CD4-positive, alpha-beta memory T cell (primary cell): ENCODE measurements at places on chromosomes 7 and 10.

DNA sequence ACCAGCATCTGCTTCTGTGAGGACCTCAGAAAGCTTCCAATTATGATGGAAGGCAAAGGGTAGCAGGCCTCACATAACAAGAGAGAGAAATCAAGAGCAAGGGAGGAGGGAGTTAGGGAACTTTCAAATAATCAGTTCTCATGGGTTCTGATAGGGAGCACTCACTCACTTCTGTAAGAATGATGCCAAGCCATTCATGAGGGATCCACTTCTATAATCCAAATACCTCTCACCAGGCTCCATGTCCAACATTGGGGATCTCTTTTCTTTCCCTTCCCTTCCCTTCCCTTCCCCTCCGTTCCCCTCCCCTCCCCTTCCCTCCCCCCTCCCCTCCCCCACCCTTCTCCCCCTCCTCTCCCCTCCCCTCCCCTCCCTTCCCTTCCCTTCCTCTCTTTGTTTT, 884.6 kb upstream of the GHITM start:
- no peak overlapping the region for H3K4me3 ChIP-seq
- no peaks in the 10 kb centered on the region for H3K27me3 ChIP-seq
- no peak overlapping the region for H3K27ac ChIP-seq

DNA sequence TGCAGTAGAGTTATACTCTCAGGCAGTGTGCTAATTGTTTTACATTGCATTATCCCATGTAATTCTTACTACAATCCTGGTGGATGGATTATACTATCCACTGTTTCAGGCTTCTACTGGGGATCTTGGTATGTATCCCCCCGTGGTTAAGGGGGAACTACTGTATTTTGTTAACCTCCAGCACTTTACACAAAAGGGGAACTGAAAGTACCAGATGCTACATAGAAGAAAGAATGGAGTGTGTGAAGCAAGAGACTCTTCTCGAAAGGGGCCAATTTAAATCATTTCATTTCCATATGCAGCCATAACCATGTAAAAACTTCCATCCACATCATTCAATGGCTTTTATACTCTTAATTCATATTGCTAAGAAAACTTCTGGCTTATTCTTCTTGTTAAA, 69.4 kb downstream of the C1GALT1 start:
- H3K4me3 ChIP-seq = no peak overlapping the region
- peaks cover 7% of the 10 kb centered on the region for H3K4me1 ChIP-seq
- no peak overlapping the region for H3K27ac ChIP-seq
- no peak for DNase-seq
- no peaks in the 10 kb centered on the region for H3K27me3 ChIP-seq

- no peak for DNase-seq
- H3K36me3 ChIP-seq = no peaks in the 10 kb centered on the region
- H3K4me3 ChIP-seq = no peak overlapping the region
- no peaks in the 10 kb centered on the region for H3K4me1 ChIP-seq
- no peak overlapping the region for H3K27ac ChIP-seq
Measured at GRCh38 chr10:75647675-75648074, 216.3 kb downstream of the LRMDA start.

- H3K36me3 ChIP-seq = no peaks in the 10 kb centered on the region
- H3K4me3 ChIP-seq = no peak overlapping the region
- no peaks in the 10 kb centered on the region for H3K4me1 ChIP-seq
- DNase-seq = no peak
Measured at GRCh38 chr7:43750016-43750887, 8.2 kb upstream of the BLVRA start.

DNA sequence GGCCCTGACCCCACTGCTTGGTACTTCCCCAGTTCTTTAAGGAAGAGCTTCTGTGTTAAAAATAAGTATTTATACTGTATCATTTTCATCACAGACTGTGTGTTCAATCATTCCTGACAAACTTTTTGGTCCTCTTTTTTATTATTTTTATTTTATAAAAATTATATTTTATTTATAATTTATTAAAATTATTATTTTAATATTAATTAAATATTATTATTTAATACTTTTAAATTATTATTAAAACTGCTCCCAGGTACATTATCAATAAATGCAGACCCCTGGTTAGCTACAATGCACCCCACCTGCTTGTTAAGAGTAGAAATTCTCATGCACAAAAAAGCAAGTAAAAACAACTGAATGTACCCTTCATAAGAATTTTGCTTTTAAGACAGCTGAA, 172.0 kb downstream of the GLI3 start:
- H3K27ac ChIP-seq = no peak overlapping the region
- no peaks in the 10 kb centered on the region for H3K36me3 ChIP-seq
- H3K27me3 ChIP-seq = no peaks in the 10 kb centered on the region
- no peak overlapping the region for H3K4me3 ChIP-seq
- no peak for DNase-seq
- H3K4me1 ChIP-seq = no peaks in the 10 kb centered on the region

DNA sequence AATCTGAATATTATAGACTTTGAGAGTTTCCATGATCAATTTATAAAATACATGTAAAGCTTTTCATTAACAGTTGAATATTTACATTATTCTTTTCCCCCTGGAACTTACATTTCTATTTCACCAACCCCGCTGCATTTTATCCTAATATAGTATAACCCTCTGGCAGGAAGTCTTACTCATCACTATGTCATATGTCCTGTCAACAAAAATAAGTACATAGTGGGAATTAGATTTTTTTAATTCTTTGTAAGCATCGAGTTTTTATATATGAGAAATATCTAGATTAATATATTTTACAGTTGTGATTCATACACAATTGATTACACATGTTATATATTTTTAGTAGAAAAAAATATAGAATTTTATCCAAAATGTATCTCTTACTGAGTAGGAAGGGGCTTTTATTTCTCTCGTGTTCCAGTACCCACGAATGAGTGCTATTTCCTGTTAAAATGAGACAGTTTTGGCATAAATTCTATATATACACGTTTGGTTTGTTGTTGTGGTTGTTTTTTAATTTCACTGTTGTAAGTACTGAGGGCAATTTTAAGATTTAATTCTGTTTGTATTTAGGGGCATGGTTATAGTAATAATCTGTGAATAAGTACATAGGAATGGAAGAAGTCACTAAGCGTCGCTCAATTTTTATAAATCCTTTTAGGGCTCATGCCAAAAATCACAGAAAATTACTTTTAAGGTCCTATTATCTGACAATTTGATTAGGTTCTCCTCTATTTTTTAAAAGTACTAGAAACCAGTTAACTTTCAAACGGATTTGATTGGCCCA, 87.1 kb downstream of the HECW1 start:
- H3K4me3 ChIP-seq = no peak overlapping the region
- no peaks in the 10 kb centered on the region for H3K27me3 ChIP-seq
- no peak for DNase-seq
- H3K36me3 ChIP-seq = no peaks in the 10 kb centered on the region

- peaks cover 37% of the 10 kb centered on the region for H3K36me3 ChIP-seq
- H3K4me1 ChIP-seq = no peaks in the 10 kb centered on the region
Measured at GRCh38 chr7:105664816-105665525, 83.7 kb upstream of the EFCAB10 start.

GRCh38 chr7:11750191-11750590, 81.8 kb downstream of the THSD7A start:
- H3K27ac ChIP-seq = no peak overlapping the region
- no peak overlapping the region for H3K4me3 ChIP-seq
- DNase-seq = no peak
- no peaks in the 10 kb centered on the region for H3K4me1 ChIP-seq

DNA sequence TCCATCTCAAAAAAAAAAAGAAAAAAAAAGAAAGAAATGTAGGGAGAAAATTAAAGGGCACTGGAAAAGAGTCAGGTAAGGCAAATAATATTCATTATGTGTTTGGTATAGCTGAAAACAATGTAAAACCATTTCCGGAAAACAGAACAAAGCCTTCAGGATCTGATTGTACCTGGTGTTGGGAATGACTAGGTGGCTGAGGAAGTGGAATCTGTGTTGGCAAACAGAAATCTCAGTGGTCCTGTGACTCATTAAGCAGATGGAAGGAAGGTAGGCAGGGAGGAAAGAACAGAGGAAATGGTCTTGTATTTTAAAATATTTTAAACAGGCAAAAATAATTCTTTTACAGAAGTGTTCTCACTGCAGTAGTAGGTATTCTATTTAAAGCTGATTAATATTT, 55.7 kb upstream of the GATA3 start:
- H3K27ac ChIP-seq = no peak overlapping the region
- H3K4me3 ChIP-seq = no peak overlapping the region
- DNase-seq = no peak
- H3K4me1 ChIP-seq = no peaks in the 10 kb centered on the region
- H3K36me3 ChIP-seq = no peaks in the 10 kb centered on the region

GRCh38 chr7:74514131-74514591, 60.5 kb downstream of the GTF2IRD1 start:
- no peak overlapping the region for H3K27ac ChIP-seq
- H3K36me3 ChIP-seq = no peaks in the 10 kb centered on the region
- H3K27me3 ChIP-seq = no peaks in the 10 kb centered on the region
- no peak for DNase-seq

- no peaks in the 10 kb centered on the region for H3K4me1 ChIP-seq
- H3K27me3 ChIP-seq = no peaks in the 10 kb centered on the region
- DNase-seq = no peak
- H3K4me3 ChIP-seq = no peak overlapping the region
- H3K27ac ChIP-seq = no peak overlapping the region
Measured at GRCh38 chr7:142153400-142153799, 41.9 kb downstream of the MGAM2 start.

- no peaks in the 10 kb centered on the region for H3K36me3 ChIP-seq
- peak overlapping the region; percentile 68 for H3K27ac ChIP-seq
- peak overlapping the region; percentile 79 for H3K4me3 ChIP-seq
- H3K4me1 ChIP-seq = peaks cover 4% of the 10 kb centered on the region
- peak; percentile 51 for DNase-seq
Measured at GRCh38 chr7:23680414-23681405, 711 bp downstream of the FAM221A start.

- no peak for DNase-seq
- no peak overlapping the region for H3K27ac ChIP-seq
- no peaks in the 10 kb centered on the region for H3K27me3 ChIP-seq
- H3K4me1 ChIP-seq = no peaks in the 10 kb centered on the region
- H3K36me3 ChIP-seq = no peaks in the 10 kb centered on the region
Measured at GRCh38 chr7:37643876-37644275, 39.7 kb upstream of the GPR141 start.

DNA sequence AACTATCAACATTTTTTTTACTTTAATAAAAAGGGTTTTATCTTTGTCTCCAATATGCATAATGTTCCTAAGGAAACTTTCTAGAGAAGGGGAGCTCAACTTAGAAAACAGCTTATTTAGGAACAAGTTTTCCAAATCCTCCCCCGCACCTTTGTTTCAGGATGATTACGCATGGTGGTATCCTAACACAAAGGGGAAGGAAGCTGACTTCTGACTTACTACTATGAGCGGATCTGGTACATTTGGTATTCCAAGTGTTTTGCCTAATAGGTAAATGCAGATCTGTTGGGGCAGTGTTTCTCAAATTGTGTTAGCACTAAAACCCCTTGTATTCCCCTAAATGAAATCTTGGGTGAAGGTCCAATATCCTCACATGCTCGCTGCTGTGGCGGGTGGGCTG, 229.3 kb upstream of the KLF14 start:
- H3K27me3 ChIP-seq = no peaks in the 10 kb centered on the region
- H3K36me3 ChIP-seq = peaks cover 8% of the 10 kb centered on the region
- peaks cover 68% of the 10 kb centered on the region for H3K4me1 ChIP-seq
- no peak for DNase-seq
- no peak overlapping the region for H3K4me3 ChIP-seq

DNA sequence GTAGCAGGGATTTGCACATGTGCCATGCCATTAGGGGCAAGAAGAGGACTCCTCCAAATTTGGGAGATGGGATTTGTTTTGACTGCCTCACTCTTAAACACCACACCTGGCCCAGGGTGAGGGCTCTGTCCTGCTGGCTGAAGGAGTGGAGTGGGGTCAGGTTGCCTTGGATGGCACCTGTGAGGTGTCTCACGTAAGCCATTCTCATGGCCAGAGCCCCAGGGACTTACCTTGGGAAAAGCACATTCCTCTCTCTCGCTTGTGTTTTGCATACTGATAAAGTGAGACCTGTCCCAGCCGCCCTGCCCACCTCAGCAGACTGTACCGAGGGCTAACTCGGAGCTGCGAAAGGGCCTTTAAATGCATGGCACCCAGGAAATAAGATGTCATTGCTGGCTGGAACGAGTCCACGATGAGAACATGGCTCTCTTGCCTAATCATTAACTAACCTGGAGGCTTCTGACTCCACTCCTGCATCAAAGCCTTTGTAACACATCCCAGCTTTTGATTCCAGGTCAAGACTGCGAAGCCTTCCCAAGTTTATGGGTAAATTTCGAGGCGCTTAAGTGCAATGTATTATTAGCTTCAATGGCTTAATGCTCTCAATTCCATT, 184.0 kb upstream of the RNF32 start:
- H3K4me3 ChIP-seq = no peak overlapping the region
- no peaks in the 10 kb centered on the region for H3K4me1 ChIP-seq
- no peak overlapping the region for H3K27ac ChIP-seq
- no peaks in the 10 kb centered on the region for H3K27me3 ChIP-seq
- no peak for DNase-seq
- H3K36me3 ChIP-seq = no peaks in the 10 kb centered on the region

- peak overlapping the region; percentile 44 for H3K27ac ChIP-seq
- peaks cover 73% of the 10 kb centered on the region for H3K4me1 ChIP-seq
- H3K27me3 ChIP-seq = no peaks in the 10 kb centered on the region
- no peak overlapping the region for H3K4me3 ChIP-seq
Measured at GRCh38 chr10:73859428-73859783, 14.9 kb downstream of the CAMK2G start.

DNA sequence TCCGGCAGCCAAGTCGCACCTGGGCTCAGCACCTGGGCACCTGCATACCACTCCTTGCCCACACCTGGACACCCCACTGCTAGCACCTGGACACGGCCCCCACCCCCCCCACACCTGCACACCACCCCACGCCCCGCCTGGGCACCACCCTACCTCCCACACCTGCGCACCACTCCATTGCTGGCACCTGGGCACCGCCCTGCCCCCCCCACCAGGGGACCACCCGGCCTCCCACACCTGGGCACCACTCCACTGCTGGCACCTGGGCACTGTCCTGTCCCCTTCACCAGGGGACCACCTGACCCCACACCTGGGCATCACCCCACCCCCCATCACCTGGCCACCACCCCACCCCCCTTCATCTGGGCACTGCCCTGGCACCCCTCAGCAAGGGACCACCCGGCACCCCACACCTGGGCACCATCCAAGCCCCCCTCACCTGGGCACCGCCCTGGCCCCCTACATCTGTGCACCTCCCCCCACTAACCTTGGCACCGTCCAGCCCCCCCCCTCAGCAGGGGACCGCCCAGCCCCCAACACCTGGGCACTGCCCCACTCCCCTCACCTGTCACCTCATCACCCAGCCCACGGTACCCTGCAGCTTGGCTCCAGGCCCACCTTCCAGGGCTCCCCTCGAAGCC, 33.8 kb upstream of the RNF32 start:
- H3K27me3 ChIP-seq = no peaks in the 10 kb centered on the region
- H3K4me1 ChIP-seq = peaks cover 10% of the 10 kb centered on the region
- no peak overlapping the region for H3K27ac ChIP-seq
- DNase-seq = no peak
- no peak overlapping the region for H3K4me3 ChIP-seq
- H3K36me3 ChIP-seq = no peaks in the 10 kb centered on the region

DNA sequence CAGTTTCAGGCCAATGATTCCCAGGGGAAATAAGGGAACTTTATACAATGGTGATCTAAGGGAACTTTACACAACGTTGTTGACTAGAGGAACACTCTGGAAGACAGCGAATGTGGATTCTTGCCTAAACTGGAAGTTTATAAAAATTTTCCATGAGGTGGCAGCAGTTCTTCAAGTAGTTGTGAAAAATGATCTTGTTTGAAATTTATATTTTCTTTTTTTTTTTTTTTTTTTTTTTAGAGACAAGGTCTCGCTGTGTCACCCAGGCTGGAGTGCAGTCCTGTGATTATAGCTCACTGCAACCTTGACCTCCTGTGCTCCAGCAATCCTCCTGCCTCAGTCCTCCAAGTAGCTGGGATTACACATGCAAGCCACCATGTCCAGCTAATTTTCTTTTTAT, 32.1 kb upstream of the GTF2I start:
- H3K36me3 ChIP-seq = no peaks in the 10 kb centered on the region
- no peaks in the 10 kb centered on the region for H3K27me3 ChIP-seq
- DNase-seq = peak; percentile 25
- no peak overlapping the region for H3K4me3 ChIP-seq
- H3K4me1 ChIP-seq = no peaks in the 10 kb centered on the region
